ENCODE measurements at places on chromosomes 5 and 9.

- no peak for DNase-seq
Measured at GRCh38 chr5:113378081-113378480, 56.7 kb downstream of the TSSK1B start.

- DNase-seq: peak; percentile 15
Measured at GRCh38 chr9:37801287-37801850, 772 bp downstream of the DCAF10 start.

GRCh38 chr5:77771452-77771851 lies 4.7 kb downstream of the TBCA start:
- no peak for DNase-seq

DNA sequence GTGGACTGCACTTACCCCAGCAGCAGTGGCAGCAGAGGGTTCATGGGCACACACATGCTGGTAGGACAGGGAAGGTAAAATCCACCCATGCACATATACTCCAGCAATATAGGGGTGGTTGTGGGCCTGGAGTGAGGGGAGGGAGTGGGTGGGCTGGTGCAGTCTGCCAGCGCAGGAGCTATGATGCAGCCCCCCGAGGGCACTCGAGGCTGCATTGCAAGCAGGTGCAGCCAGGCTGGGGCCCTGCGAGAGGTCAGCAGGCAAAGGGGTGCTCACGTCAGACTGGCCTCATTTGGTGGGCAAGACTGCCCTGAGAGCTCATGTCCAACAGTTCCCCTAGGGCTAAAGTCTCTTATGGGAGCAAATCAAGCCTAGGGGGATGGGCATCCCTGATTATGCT lies 32.4 kb upstream of the PCDHA1 start:
- DNase-seq: no peak

- no peak for DNase-seq
Measured at GRCh38 chr9:128113526-128114325, 13.8 kb downstream of the PTGES2 start.

- peak; percentile 79 for DNase-seq
Measured at GRCh38 chr5:41264019-41264418, 50.7 kb upstream of the C6 start.

- DNase-seq: peak; percentile 49
Measured at GRCh38 chr5:64958757-64959391, 190.1 kb downstream of the CWC27 start.

DNA sequence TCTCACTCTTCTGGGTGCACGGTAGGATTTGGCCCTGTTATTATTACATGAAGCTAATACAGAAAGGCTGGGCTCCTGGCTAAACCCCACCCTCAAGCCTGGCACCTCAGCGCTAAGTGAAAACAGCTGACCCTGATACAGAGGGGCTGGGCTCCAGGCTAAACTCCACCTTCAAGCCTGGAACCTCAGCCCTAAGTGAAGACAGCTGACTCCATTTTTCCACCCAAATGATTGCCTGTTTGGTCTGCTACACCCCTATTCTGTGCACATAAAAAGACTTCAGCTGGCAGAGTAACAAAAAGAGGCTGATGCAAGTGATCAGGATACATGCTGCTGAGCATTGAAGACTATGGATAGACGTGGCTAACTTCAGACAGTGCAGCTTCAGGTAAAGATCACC lies 148.4 kb upstream of the CLINT1 start:
- DNase-seq: no peak

- no peak for DNase-seq
Measured at GRCh38 chr9:116369706-116370105, 216.1 kb downstream of the PAPPA start.

- DNase-seq: no peak
Measured at GRCh38 chr9:37239224-37239859, 119.0 kb downstream of the ZCCHC7 start.

DNA sequence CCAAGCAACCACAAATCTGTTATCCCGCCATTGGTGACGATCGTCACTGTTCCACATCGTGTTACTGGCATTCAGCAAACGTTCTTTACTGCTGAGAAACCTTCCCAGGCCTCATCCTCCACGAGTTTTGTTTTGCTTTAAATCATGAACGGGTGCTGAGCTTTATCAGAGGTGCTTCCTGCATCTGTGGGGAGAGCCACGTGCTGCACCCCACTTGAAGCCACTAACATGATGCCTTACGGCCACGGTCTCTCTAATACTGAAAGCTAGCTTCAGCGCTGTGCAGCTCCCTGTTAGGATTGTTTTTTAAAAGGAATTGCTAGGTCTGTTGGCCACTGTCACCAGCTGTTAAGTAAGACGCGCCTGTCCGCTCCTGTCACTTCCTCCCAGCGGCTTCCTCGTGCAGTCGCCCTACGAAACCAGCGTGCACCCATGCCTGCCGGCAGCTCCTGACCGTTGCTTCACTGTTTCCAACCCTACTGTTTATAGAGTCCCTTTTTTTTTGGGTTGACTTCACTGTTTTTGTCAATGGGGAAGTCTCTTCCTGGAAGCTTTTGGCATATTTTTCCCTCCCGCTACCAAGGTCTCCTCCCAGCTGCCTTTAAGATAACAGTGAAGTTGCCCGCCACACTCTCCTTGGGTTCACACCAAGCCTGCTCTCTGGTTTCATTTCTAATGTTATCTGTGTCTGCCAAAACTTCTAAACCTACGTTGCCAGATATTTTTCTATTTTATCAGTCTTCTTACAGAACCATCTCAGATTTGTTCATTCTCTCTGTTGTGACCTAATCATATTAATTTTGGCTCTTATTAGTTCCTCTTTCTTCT lies 20.3 kb downstream of the LPCAT1 start:
- DNase-seq: no peak

DNA sequence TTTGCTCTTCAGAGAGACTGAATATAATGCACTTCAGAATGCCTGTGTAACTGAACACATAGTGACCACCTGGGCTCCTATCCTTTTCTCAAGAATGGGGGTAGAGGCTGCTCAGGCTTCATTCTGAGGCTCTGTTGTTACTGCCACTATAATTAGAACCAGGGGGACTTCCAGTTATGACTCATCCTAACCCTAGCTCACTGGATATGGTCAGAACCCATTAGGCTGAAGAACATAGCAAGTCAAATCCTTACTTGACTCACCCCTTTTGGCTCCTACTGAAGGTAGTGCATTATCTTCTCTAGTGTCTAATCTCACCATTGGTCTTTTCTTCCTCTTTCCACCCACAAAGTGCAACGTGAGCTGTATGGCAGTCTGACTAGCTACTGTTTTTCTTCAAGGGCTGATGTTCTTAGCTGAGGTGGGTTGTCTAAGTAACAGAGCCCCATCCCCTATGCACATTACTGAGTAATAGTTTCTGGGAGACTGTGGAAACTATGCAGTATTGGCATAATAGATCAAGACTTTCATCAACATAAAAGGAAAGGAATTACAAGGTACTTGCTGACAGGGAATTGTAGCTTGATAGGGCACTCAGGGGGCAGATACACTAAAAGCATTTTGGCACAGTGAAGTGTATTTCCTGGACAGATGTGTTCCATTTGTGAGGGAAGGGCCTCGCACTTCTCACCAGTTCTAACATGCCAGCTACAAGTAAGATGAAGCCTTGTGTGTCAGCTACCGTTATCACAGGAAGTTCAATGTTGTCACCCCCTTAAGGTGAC lies 431.0 kb upstream of the MEF2C start:
- peak; percentile 1 for DNase-seq

- DNase-seq: no peak
Measured at GRCh38 chr5:116892993-116893392, 318.4 kb upstream of the SEMA6A start.

- DNase-seq: no peak
Measured at GRCh38 chr5:83987513-83988292, 267.0 kb upstream of the HAPLN1 start.

DNA sequence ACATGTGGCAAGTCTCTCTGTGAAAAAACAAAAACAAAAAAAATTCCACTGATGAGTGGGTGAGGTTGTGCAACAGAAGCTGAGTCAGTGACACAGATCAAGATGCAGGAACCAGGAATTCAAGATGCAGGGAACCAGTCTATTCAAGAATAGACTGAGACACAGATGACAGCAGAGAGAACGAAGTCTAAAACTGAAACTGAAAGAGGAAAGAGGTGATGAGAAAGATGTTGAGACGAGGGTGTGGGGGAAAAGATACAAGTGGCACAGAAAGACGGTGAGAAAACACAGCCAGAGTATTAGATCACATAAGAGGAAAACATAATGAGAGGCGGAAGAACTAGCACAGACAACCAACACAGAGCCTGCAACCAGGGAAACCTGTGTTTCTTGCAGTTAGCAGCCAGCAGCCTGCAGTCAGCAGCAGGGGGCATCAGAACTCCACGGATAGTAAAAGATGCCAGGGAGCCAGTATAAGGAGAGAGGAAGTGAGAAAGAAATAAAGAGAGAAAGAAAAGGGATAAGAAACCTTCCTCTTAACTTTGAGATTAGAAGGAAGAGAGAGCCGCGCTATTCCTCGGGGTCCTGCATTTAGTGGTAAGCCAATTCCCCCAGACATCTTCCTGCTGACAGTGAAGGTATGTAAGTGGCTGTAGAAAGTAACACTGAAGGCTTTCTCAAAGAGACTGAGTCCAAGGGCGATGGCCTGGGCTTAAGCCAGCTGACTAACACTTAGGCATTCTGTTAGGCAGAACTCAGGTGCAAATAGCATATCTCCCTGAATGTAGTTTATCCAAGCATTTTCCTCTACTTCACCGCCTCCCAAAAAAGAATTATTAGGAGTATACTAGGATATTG lies 79.0 kb downstream of the TLR4 start:
- peak; percentile 79 for DNase-seq

DNA sequence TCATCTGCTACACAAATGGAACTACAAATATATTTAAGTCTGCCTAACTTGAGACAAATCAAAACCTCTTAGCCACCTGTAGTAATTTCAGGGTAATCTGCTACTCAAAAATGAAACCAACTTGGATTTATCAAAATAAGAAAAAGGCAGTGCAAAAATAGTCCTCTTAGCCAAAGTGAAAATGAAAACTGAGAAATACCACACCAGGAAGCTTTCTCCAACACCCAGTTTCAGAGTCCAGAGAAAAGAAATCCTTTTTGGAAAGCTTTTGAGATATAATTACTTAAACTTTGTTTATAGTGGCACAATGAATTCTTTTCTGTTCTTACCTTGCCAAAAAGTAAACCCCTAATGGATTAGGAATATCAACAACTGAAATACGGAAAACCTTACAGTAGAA lies 990.4 kb downstream of the EFNA5 start:
- DNase-seq: no peak

DNA sequence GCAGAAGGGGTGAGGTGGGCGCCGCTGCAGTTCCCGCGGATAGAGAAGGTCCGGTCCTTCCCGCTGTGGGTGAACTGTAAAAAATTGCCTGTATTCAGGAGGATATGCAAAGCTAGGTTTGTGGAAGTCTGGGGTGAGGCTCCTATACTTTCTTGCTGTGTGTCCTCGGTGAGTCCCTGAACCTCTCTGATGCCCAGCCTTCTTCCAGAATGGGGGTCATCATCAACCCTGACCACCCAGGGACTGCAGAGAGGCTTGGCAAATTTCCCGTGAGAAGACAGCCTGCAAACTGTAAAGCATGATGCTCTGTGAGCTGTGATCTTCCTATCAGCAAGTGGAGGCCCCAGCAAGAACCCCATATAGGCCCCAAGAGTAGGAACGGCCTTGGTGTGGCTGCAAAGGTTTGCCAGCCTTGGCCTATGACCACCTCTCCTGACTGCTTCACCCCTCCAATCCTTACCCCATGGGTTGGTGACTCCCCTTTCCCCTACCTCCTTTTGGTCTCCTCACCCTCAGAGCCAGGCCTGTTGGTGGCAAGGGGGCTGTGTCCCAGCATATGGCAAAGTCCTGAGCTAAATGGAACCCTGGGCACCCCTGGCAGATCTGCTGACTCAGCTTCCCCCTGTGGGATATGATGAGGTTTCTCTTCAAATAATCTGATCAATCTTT lies 760 bp downstream of the ALDH1B1 start:
- no peak for DNase-seq

- no peak for DNase-seq
Measured at GRCh38 chr9:336039-336438, 121.4 kb downstream of the DOCK8 start.

DNA sequence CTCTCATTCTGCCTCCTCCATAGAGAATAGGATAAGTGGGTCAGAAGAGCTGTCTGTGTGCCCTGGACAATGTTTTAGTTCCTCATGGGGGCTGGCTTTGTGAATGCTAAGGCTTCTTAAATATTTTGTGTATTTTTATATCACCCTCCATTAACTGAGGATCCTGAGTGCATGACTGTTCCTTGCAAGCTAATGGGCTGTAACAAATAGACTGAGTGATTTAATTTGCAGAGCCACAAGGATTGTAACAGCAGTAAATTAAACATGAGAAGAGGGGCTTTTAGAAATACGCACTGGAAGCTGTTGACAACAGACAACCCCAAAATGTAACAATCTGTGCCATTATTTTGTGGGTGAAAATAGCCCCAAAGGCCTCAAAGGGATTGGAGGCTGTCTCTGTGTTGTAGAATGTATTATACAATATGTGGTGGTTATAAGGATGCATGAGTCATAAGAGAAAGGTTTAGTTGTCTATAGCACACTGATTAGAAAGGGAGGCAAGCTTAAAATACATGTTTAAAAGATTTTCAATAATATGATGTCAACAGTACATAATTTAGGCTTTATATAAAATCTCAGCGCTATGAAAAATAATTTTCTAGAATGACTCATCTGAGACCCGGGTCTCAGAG lies 152.7 kb upstream of the ACTBL2 start:
- DNase-seq: no peak

DNA sequence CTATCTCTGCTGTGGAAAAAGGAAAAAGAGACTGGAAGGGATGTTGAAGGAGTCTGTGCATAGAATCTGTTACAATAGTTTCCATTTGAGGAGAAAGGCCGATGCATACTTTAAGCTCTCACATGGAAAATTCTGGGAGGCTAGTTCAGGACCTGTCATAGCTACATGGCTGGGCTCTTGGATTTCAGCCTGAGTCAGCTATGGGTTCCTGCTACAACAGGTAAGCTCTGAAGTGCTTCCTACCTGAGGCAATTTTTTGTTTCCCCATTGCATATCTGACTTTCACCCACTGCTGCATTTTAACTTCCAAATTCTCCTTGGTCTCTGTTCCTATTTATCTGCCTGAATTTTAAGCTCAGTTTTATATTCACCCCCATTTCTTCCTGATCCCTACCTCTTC lies 310.7 kb downstream of the RAB3C start:
- no peak for DNase-seq

- no peak for DNase-seq
Measured at GRCh38 chr9:116990592-116990991, 303.5 kb downstream of the TRIM32 start.

GRCh38 chr9:107693625-107694326 lies 204.2 kb upstream of the KLF4 start:
- DNase-seq: no peak

DNA sequence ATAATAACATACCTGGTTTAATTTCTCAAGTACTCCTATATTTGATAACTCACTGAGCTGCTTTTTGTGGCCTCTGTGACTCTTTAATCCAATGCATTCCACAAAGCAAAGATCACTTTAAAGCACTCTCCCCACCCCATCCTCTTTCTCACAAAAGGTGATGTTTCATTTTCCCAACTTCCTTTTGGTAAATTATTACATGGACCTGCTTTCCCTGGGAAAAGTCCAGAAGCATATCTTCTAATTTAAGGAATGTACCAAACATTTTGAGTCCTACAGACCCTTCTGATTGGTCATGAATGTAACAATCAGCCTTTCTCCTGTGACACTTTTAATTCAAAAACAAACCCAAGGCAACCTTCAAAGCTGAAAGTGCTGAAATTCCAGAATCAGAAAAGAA lies 71.1 kb downstream of the MLLT3 start:
- no peak for DNase-seq

- no peak for DNase-seq
Measured at GRCh38 chr5:3943859-3944258, 348.2 kb downstream of the IRX1 start.

GRCh38 chr9:129624947-129625346 lies 1.0 kb upstream of the NTMT1 start:
- no peak for DNase-seq

All from A673 (cell line).